ENCODE measurements at places on chromosomes 4 and X. TPM values are rescaled to one million over a fixed set of nuclear protein-coding genes. Genes with fewer than 3 reads are reported as not detected.

The CCDC160 gene
- total RNA-seq = not detected

The ODAPH gene
- total RNA-seq = not detected

The TNMD gene
- not detected for total RNA-seq

The CT83 gene
- total RNA-seq = not detected

The ANK2 gene
- 0.72 TPM for total RNA-seq

The HMX1 gene
- 0.13 TPM for total RNA-seq

The PDE5A gene
- 0.39 TPM for total RNA-seq

The HSFX4 gene
- 0.09 TPM for total RNA-seq

The MFAP3L gene
- total RNA-seq = 3.6 TPM

The XK gene
- 0.38 TPM for total RNA-seq

The SLC9B1 gene
- total RNA-seq = not detected

The GALNTL6 gene
- total RNA-seq = not detected

The SETD7 gene
- 52.5 TPM for total RNA-seq

The IRS4 gene
- total RNA-seq = not detected

The GPR50 gene
- 0.26 TPM for total RNA-seq

The ARHGEF38 gene
- not detected for total RNA-seq

The MAPK10 gene
- 0.42 TPM for total RNA-seq

The OTC gene
- not detected for total RNA-seq

The STARD8 gene
- 1.3 TPM for total RNA-seq

The WDFY3 gene
- total RNA-seq = 8.3 TPM

The TKTL2 gene
- total RNA-seq = not detected

The LONRF3 gene
- 3.4 TPM for total RNA-seq

The KLKB1 gene
- total RNA-seq = not detected

The FSTL5 gene
- not detected for total RNA-seq

The TMEM131L gene
- 5.8 TPM for total RNA-seq

The EVC2 gene
- total RNA-seq = 2.1 TPM

The GABRE gene
- total RNA-seq = 20.9 TPM

The BLOC1S4 gene
- total RNA-seq = 17.3 TPM

The AVPR2 gene
- not detected for total RNA-seq

The IQSEC2 gene
- total RNA-seq = 40.5 TPM

The HMGN5 gene
- 2.3 TPM for total RNA-seq

The CXCL5 gene
- total RNA-seq = 28.1 TPM

The NSUN7 gene
- 0.43 TPM for total RNA-seq

The HOPX gene
- not detected for total RNA-seq

The ADH7 gene
- not detected for total RNA-seq

The CBR4 gene
- total RNA-seq = 4.4 TPM

The SCARB2 gene
- total RNA-seq = 46.9 TPM

The COL4A5 gene
- total RNA-seq = 11.8 TPM

The NEK1 gene
- total RNA-seq = 2.3 TPM

The CTAG2 gene
- total RNA-seq = not detected

The TLR7 gene
- total RNA-seq = not detected

The SH3BGRL gene
- 39.9 TPM for total RNA-seq

The SPIN2A gene
- total RNA-seq = 0.15 TPM

All from A549 treated with Hydrocortisone at 1 μM for 4 hours (cell line).